Smooth muscle cell of the pulmonary artery (primary cell): ENCODE measurements at places on chromosomes 1 and 21. TPM values are rescaled to one million over a fixed set of nuclear protein-coding genes. Genes with fewer than 3 reads are reported as not detected.

The PRAMEF4 gene
- not detected in 2 replicates for total RNA-seq

The EPHX1 gene
- 46.1 and 73.5 TPM in 2 replicates for total RNA-seq

The PTGFRN gene
- total RNA-seq = 66.7 and 108 TPM in 2 replicates

The S100A14 gene
- total RNA-seq = 0.13 TPM in 1 of 2 replicates, not detected in the other

The DIRAS3 gene
- 3.3 and 8.8 TPM in 2 replicates for total RNA-seq
